ENCODE measurements at places on chromosomes 16 and 17. TPM values are rescaled to one million over a fixed set of nuclear protein-coding genes. Genes with fewer than 3 reads are reported as not detected.

The ENKD1 gene
- total RNA-seq, result 9.6 TPM

The CPNE7 gene
- 7.8 TPM for total RNA-seq

The SCIMP gene
- total RNA-seq, result not detected

The ANKFN1 gene
- not detected for total RNA-seq

The MRPL45 gene
- 45.4 TPM for total RNA-seq

The TEX14 gene
- under 0.01 TPM for total RNA-seq

The CHAD gene
- total RNA-seq, result not detected

The WNT3 gene
- total RNA-seq, result 1.2 TPM

The LGALS9 gene
- 49.0 TPM for total RNA-seq

The IRF8 gene
- total RNA-seq, result 0.10 TPM

The RGS9 gene
- 1.3 TPM for total RNA-seq

The NPIPB5 gene
- 97.6 TPM for total RNA-seq

The UNC13D gene
- 0.76 TPM for total RNA-seq

The TVP23A gene
- not detected for total RNA-seq

The KCNJ18 gene
- total RNA-seq, result not detected

The SLC5A2 gene
- not detected for total RNA-seq

The CNTNAP1 gene
- total RNA-seq, result 30.2 TPM

The HOXB5 gene
- total RNA-seq, result 0.33 TPM

The IL4R gene
- total RNA-seq, result 40.6 TPM

The ZNF594 gene
- total RNA-seq, result 4.6 TPM

The C1QL1 gene
- total RNA-seq, result not detected

The C17orf107 gene
- total RNA-seq, result 1.3 TPM

The FAM20A gene
- not detected for total RNA-seq

The C16orf90 gene
- total RNA-seq, result not detected

The ABCA6 gene
- total RNA-seq, result 34.3 TPM

The KRTAP3-3 gene
- not detected for total RNA-seq

The OTOP2 gene
- total RNA-seq, result not detected

The DUSP14 gene
- total RNA-seq, result 53.2 TPM

The FBXL16 gene
- total RNA-seq, result 0.29 TPM

The LITAFD gene
- not detected for total RNA-seq

The CIITA gene
- total RNA-seq, result 0.10 TPM

The PYDC1 gene
- total RNA-seq, result not detected

The CACNA1H gene
- total RNA-seq, result under 0.01 TPM

The GDPD3 gene
- 1.8 TPM for total RNA-seq

The CENPN gene
- 34.0 TPM for total RNA-seq

The MAF gene
- 0.57 TPM for total RNA-seq

The EFNB3 gene
- total RNA-seq, result 1.1 TPM

The VTN gene
- not detected for total RNA-seq

The WNK4 gene
- total RNA-seq, result 1.3 TPM

The SRCIN1 gene
- total RNA-seq, result under 0.01 TPM

The FOXO3B gene
- total RNA-seq, result 5.6 TPM
